ENCODE measurements at places on chromosomes 1 and 21.

- DNase-seq, result no peak
Measured at GRCh38 chr1:240232530-240232929, 140.8 kb downstream of the FMN2 start.

- no peak for DNase-seq
Measured at GRCh38 chr1:61120998-61121397, 38.6 kb downstream of the NFIA start.

DNA sequence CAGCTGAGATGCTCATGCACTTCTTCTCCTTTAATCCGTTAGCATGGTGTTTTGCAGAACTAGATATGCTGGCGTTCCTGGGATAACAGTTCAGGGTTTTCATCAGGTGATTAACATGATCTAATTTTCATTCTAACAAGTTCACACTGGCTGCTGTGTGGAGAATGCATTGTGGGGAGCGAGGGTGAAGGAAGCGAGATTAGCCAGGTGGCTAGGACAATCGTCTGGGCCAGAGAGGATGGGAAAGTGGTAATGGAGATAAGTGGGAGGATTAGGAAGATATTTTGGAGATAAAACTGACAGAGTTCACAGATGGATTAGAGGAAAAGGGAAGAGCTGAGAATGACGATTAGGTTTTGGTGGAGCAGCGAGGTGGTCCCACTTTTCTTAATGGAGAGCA lies 138.1 kb upstream of the MAGI3 start:
- DNase-seq, result no peak

- no peak for DNase-seq
Measured at GRCh38 chr1:5685446-5686040, 306.7 kb downstream of the NPHP4 start.

- no peak for DNase-seq
Measured at GRCh38 chr1:24018611-24019580, 38.8 kb upstream of the SRSF10 start.

DNA sequence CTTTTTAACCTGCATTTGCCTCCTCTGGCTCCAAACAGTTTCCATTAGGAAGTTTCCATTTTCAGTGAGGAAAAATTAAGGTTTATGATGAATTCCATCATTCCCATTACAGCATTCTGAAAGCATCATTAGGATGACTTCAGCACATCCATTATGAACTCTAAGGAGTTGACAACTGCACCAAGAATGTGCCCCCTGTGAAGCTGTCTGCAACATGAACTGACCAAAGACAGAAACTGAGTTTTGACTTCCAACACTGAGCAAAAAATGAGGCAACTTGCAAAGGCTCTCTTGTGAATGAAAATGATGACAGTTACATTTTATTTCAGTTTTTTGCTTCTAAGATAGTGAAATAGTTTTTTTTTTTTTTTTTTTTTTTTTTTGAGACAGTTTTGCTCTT lies 18.3 kb upstream of the KCNE1 start:
- DNase-seq, result no peak

DNA sequence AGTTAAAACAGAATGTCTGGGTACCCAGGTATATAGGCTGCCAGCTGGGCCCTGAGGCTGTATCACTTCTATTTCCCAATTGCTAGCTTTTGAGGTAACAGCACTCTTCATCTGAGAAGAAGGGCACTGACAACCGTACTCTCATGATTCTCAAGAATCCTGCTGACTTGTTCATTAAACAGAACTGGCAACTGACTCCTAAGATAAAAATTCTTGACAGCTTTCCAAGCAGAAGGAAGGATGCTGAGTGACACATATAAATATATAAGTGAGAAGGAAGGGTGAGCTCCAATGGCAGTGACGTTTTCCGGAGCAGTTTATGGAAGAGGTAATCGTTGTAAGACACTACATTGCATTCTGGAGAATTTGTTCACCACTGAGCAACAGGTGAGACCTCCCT lies 48.1 kb upstream of the NRIP1 start:
- DNase-seq, result no peak

DNA sequence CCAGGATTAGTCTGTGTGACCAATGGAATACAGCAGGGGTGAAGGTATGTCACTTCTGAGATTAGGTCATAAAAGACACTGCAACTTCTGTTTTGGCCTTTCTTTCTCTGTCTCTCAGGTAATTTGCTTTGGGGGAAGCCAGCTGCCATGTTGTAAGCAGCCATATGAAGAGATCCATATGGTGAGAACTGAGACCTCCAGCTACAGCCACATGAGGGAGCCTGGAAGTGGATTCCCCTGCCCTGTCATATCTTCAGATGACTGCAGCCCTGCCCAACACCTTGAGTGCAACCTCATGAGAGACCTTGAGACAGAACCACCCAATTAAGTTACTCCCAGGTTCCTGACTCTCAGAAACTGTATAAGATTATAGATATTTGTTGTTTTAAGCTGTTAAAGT lies 70.1 kb upstream of the ESRRG start:
- DNase-seq, result no peak

DNA sequence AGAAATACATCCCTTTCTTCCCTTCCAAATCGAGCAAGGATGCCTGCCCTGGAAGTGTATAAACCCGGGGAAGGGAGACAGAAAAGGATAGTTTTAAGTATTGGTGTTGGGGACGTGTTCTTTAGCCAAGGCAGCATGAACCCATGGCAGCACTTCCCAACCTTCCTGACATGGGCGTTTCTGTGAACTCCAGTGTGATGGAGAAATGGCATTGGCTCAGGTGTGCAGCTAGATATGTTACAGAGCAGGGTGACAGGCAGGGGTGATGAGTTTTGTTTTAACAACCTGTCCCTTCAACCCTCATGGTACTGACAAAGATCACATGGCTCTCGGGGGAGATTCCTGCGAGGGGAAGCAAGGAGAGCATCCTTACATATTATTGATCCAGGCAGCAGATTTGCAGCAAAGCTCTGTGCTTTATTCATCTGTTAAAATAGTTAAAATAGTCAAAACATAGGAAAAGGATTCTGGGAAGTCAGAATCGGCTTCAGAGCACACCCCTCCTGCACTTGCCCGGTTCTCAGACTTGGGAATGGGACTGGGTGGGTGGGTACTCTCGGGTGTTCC lies 4.0 kb downstream of the MX1 start:
- DNase-seq, result peak; percentile 49

GRCh38 chr1:94351481-94351880 lies 66.7 kb upstream of the ABCD3 start:
- DNase-seq, result no peak

- DNase-seq, result no peak
Measured at GRCh38 chr1:72229893-72230292, 52.4 kb downstream of the NEGR1 start.

DNA sequence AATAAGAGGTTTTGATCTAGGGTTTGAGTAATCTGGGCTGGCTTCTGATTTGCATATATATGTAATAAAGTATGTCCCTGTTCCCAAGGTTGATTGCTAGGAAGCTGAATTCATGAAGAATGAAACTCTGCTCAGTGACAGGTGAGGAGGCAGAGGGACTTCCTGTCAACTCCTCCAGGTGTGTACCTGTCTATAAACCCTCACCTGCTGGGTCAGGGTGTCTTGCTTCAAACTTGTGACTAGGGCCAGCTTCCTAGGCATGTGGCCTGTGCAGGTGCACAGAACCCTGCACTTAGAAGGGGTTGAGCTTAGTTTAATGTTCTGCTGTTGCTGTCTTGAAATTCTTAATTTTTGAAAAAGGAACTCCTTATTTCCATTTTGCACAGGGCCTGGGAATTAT lies 21.1 kb downstream of the OLFML3 start:
- no peak for DNase-seq

- DNase-seq, result no peak
Measured at GRCh38 chr21:39062196-39062595, 121.1 kb downstream of the PSMG1 start.

GRCh38 chr1:182549346-182549745 lies 39.7 kb downstream of the RNASEL start:
- DNase-seq, result no peak

DNA sequence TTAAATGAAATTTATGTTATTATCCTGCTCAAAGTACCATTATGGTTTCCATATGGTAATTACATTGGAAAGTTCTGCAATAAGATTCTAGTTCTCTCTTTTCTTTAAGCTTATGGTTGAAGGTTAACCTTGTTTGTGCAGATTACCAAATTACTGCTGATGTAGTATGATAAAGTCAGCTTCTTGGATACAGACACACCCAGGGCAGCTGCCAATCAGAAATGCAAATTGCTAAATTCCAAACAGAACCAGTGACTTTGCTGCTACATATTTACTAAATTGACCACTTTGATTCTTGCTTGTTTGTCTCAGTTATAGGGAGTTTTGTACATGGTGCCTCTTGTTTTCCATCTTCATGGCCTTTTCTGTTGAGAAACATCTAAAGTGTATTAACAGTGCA lies 26.5 kb downstream of the GNAT2 start:
- DNase-seq, result no peak

DNA sequence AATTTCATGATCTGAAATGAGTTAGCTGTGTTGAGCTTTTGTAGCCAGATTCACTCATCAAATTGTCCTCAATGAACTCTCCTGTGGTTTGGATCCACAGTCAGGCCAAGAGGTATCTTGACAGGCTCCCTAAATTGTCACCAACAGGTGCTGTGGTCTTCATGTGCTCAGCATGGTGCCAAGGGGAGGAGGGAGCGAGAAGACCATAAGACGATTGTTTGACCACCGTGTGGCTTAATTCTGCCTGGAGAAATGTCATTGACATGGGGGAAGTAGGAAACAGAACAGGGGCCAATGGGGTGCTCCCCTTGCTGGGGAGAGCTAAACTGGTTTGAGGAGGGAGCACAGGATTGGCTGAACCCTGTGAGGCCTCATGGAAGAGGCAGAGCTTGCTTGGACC lies 219.3 kb downstream of the KCNJ6 start:
- DNase-seq, result no peak

DNA sequence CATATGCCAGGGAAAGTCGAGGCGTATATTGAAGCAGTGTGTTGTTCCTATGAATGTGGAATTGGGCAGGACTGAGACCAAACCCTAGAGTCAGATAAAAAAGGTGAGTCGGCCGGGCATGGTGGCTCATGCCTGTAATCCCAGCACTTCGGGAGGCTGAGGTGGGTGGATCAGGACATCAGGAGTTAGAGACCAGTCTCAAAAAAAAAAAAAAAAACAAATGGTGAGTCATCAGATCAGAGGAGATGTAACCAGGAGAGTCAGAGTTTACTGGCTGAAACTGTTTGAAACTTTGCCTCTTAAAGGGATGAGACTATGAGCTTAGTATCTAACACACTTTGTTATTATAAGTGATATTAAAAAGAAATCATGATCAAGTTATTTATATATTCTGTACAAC lies 26.4 kb upstream of the SYCP1 start:
- no peak for DNase-seq

DNA sequence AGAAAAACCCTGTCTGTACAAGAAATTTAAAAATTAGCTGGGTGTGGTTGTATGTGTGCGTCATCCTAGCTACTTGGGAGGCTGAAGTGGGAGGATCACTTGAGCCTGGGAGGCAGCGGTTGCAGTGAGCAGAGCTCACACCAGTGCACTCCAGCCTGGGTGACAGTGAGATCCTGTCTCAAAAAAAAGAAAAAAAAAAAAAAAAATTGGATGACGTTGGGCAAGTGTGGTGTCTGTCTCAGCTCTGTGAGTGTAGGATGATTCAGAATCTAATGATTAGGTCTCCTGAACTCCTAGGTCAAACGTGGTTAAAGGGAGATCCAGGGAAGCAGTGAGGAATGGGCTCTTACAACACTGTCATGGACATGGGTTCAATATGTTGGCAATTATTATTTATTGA lies 435.9 kb downstream of the KIF26B start:
- no peak for DNase-seq

- no peak for DNase-seq
Measured at GRCh38 chr1:21396516-21396915, 43.4 kb upstream of the NBPF3 start.

DNA sequence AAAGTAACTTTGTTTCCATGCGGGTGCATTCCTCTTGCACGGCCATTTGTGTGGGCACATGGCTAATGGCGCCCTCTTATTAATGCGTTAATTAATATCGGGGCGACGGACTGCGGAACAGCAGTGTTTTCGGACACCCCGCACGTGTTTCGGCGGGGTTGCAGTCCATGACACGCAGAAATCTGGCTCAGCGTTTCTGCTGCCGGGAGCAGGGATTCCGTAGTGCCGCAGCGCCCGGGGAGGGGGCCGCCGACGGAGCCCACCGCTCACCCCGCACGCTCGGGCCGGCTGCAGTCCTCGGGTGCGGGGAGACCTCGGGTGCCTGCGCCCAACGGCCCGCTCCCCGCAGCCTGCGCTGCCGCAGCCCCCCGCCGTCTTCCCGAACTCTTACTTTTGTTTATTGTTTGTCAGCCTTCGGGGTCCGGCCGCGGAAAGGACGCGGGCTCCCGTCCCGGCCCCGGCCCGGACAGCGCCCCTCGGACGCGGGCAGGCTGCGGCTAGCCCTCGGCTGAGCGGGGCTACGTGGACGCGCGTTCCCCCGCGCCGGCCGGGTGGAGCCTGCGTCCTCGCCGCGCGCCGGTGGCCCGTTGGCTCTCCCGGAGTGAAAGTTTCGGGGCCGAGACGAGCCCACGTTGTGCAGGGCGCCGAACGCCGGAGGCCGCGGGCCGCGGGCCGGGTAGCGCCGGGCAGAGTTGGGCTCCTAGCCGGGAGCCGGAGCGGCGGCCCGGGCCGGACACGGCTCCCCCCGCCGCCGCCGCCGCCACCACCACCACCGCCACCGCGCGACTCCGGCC lies 849 bp downstream of the NFIA start:
- peak; percentile 66 for DNase-seq

DNA sequence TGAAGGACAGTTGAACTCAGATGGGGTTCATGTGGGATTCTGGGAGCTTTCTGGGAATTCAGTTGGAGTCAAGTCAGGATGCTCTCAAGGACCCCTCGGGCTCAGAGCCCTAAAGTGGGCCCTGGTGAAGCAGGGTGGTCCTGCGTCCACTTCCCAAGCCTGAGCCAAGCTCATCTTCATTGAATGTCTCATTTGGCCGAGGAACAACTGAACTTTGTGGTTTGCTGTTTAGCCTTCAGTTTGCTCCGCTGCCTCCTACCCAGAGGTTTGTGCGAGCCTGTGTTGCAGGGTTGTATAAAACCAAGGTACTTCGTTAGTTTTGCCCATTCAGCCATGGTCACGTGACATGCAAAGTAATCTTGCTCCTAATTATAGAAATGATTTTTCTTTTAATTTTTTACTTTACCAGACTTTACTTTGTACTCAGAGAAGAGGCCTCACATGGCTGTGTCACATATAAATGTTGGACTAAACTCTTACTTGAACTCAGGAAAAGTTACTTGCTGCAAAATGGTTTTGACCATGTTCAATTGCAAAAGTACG lies 49.7 kb downstream of the B3GALT5 start:
- no peak for DNase-seq

DNA sequence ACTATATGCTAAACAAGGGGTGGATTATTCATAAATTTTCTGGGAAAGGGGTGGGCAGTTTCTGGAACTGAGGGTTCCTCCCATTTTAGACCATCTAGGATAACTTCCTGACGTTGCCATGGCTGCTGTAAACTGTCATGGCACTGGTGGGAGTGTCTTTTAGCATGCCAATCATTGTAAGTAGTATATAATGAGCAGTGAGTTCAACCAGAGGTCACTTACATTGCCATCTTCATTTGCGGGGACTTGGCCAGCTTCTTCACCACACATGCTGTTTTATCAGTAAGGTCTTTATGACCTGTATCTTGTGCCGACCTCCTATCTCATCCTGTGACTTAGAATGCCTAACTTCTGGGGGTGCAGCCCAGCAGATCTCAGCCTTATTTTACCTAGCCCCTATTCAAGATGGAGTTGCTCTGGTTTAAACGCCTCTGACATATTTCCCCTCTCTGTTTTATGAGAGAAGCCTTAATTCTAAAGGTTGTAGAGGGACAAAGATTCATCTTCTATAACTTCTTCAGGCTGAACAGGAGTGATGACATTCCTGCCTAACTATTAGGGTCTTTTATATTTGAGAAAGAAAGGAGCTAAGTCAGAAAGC lies 60.4 kb downstream of the DIP2A start:
- DNase-seq, result no peak

GRCh38 chr1:50109647-50110075 lies 941 bp downstream of the ELAVL4 start:
- no peak for DNase-seq

All from activated CD8-positive, alpha-beta memory T cell treated with anti-CD3 and anti-CD28 coated beads for 24 hours (primary cell).